ENCODE measurements at places on chromosomes 11 and 22.
A peak's percentile ranks its signal among the peaks of the same experiment; 100 is the strongest.

DNA sequence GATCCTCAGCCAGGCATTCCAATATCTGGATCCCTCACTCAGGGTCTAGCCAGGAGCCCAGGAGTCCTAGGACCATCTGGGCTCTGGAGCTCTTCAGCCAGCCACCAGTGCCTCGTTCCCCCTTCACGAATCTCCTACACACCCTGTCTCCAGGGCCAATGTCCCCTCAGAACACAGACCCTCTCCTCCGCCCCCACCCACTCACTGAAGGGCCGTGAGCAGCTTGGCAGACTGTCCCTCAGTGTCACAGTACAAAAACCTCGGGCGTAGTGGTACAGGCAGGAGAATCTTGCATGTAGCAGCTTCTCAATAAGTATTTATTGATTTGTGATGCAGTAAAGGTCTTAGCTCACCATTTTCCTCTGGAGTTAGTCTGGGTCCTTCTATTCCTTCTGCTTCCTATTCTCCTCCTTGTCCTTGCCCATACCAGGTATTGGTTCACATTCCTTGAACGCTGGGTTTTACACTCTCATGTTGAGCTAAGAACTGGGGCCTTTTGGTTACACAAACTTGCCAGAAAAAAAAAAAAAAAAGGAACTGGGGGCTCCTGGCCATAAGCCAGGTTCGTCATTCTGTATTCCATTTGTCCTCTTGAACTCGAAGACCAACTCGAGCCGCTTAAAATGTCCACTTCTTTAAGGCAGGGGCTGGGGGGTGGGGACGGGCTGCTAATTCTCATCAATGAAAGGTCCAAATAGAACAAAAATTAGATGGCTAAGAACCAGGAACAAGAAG is 2.3 kb downstream of the CXCR5 start:
- no peak for DNase-seq

GRCh38 chr11:44304091-44305025 is 5.6 kb downstream of the ALX4 start:
- no peak for DNase-seq

GRCh38 chr22:20887375-20887774 is 28.6 kb downstream of the SNAP29 start:
- DNase-seq: no peak

- no peak for DNase-seq
Observed at GRCh38 chr11:21485006-21485405, 707.9 kb upstream of the ANO5 start.

DNA sequence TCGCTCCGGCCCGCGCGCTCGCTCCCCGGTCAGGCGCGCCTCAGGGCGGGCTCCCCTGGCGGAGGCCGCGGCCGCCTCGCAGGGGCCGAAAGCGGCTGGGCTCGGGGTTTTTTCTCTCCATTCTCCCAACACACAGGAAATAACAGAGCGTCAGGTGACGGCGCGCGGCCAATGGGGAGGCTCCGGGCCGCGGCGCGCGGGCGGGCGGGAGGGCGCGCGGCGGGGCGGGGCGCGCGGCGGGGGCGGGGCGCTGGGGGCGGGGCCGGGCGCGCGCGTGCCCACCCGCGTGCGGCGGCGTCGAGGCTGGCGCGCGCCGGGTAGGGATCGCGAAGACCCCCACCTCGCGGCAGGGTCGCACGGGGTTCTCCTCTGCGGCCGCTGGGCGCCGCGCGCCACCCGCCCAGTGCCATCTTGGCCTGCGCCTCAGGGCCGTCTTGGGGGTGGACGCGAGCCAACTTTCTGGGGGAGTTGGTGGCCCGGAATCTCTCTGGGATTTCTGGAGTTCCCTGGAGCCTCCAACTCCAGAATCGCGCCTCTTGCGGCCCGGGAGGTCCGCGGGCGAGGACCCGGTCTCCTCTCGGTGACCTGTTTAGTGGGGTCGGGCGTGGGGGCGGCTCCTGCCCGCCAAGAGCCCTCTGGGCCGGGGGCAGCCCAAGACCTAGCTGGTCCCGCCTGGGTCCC is at the start of gene TCF20:
Gene TCF20 (minus strand): TSS at position 144 of the 681 bp plus-strand sequence. CDS start 55,348 bp downstream, outside the sequence.
- DNase-seq: peak; percentile 75

DNA sequence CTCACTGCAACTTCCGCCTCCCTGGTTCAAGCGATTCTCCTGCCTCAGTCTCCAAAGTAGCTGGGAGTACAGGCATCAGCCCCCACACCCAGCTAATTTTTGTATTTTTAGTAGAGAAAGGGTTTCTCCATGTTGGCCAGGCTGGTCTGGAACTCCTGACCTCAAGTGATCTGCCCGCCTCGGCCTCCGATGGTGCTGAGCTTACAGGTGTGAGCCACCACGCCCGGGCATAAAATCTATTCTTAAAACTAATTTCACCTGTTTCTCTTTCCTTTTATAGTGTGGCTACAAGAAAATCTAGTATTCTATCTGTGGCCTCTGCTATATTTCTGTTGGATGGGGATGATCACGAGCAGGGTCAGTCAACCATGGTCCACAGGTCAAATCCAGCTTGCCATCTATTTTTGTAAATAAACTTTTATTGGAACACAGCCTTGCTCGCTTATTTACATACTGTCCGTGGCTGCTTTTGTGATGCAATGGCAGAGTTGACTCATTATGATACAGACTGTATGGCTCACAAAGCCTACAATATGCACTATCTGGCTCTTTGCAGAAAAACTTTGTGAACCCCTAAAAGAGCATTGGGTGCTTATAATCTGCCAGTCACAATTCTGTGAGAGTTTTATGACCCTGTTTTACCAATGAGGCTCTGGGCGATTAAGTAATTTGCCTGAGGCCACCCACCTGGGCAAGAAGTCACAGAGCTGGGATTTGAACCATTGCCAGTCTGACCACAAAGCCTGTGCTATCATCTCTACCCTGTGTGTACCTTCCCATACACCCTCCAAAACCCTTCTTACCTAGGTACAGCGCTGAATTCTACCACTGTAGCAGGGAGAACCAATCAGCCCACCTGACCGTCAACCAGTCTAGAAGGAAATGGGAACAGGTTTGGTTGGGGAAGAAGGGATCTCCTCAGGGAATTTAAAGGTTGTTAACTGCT is 28.3 kb downstream of the SLC1A2 start:
- DNase-seq: no peak

DNA sequence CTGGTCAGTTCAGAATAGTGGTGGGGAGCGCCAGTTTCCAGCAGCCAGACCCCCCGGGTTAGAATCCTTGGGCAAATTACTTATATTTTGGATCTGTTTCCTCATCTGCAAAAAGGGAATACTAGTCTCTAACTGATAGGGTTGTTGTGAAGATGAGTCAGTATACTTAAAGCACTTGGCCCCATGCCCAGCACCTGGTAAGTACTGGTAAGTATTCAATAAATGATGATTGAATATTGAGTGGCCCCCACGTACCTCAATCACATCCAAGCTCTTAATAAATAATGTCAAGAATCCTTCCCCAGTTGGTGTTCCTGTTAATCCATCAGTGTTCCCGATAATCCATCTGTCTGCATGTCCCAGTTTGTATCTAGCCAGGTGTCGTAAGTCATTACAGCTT is 12.1 kb downstream of the ACP2 start:
- peak; percentile 36 for DNase-seq

- DNase-seq: no peak
Observed at GRCh38 chr22:48594757-48595510, 1232.7 kb downstream of the BRD1 start.

DNA sequence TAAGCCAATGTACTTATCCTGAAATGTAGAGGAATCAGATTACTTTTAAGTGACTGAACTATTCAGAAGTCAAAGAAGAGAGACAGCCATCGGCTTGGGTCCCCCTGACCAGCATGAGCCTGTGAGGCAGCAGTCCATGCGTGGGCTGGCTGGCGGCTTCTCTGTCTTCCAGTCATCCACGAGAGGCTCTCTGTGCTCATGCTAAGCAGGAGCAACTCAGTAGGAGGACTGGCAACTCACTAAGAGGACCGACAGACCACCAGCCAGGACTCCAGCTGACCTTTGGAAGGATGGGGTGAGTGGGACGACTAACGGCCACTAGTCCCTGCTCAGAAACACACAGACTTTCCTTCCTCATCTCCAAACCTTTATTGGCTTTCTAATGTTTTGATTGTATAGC is 43.6 kb downstream of the ARFGAP3 start:
- no peak for DNase-seq

DNA sequence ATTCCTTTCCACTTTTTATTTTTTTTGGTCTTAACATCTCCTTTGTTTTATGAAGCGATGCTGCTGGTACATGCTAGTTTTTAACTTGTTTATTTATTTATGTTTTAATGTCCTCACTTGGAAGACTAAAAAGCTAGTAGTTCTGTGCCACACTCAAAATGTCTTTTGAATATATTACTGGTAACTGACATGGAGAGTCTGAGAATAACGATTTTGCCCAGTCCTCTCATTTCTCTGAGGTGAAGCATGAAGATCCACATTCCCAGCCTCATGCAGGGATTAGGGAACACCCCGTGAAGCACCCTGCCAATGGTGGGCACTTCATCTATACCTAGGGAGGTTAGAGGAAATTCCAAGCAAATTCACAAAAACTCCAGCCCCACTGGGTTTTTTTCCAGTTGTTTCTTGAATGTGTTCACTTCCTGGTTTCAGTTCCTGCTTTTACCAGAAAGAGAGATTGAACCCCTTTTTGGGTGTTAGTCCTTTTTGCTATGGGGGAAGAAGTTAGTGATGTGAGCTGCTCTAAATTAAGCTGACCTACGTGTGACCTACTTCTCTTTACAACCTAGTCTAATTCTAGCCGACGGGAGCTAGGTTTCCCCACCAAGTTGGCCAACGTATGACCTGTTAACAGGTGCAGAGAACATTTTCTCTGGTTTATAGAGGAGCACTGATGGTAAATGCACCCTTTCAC is 106.1 kb downstream of the SLC1A2 start:
- no peak for DNase-seq

- DNase-seq: peak; percentile 71
Observed at GRCh38 chr11:13772223-13773046, 104.0 kb downstream of the FAR1 start.

GRCh38 chr11:116118138-116118470 is 613.9 kb upstream of the CADM1 start:
- no peak for DNase-seq

DNA sequence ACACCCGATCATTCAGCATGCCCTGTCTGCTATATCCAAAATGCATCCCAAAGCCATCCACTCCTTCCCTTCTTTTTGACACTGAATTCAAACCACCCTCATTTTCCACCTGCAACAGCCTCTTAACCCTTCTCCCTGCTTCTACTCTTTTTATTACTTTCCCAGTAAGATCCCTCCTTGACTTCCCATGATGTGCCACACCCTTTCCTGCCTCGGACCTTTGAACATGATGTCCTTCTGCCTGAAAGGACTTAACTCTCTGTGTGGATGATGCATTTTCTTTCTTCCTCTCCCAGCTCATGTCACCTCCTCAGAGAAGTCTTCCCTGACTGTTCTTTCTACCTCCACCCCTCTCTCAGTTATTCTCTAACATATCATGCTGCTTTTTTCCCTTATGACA is 36.5 kb downstream of the HTR3A start:
- no peak for DNase-seq

DNA sequence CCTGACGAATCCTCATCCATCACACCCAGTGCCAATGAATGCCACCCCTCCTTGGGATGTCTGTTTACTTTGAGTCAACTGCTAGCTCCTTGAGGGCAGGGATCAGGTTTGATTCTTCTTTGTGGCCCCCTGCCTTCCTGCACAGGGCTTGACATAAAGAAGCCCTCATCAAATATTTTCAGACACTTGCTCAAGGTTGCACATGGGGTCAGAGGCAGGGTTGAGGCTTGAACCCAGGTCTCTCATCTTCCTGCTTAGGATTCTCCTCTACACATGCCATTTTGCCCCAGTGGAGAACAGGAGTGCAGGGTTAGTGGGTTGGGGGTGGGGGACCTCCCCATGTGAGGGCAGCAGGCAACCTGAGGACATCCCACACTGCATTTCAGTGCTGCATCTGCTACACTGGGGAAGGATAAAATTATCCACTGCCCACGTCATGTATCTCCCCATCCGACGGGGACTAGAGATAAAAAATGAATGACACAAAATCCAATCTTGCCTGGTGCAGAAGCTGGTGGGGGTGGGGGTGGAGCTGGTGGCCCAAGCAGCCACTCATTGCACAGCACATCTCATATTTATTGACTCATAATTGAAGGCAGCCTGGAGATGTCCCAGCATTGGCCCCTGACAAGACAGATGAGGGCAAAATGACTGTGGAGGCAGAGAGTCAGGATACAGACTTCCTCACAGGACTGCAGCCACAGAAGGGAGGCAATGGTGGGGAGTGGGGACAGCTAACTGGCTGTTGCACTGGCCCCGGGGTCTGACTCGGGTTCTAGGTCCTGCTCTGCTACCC is 41.3 kb downstream of the NEU3 start:
- DNase-seq: no peak

DNA sequence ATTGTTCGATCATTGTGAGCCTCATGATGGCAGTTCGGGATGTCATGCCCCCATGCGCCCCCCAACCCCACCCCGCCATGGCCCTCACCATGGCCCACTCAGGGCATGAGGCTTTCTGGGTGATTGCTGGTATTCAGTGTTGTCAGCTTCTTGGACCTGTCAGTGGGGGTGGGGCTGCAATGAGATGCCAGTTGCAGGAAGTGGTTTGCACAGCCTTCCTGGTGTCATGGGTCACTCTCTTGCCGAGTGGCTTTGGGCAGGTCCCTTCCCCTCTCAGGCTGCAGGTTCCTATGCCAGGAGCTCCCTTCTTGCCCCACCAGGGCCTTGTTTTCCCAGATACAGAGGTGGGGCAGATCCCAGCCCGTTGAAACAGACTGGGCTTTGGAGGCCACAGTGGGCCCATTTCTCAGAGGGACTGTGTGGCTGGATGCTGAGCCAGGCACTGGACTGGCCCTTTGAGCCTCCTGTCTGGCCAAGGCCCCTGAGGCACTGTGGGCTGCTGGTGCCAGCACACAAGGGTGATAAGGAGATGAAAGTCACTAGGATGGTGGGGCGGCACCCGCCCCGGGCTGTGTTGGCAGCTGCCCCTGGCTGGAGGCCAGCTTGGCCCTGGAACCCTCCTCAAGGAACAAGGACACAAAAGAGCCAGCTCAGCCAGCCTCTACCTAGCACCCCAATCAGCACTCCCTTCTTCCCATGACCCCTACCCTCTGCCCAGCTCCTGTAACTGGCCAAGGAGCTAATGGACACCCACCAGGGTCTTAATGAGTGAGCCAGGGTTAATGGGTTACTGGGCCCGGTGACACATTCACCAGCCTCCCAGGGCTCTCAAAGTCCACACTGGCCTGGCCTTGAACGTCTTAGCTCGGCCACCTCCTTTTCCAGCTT is 1.5 kb upstream of the GGT1 start:
- DNase-seq: no peak

DNA sequence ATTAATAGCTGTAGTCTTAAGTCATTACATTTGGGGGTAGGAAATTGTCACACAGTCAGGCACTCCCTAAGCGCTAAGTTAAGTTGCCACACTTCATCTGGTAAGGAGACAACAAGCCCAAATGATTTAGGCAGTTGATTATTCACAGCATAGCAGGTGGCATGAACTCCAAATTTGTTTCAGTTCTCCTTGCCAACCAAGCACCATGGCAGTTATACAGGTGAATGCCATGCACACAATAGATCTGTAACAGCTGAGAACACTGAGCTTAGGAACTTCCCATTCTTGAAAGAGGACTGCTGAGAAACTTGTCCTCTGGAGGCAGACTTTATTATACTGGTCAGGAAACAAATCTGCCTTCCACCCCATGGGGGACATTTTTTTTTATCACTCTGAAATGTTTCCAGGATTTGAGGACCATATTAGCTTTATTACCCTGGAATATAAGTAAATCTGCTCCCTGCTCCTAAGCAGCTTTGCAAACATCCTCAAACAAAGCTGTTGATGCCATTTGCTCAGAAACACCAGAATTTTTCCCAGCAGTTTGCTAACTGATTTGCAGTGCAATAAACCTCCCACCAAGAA is 5.1 kb upstream of the INTS4 start:
- DNase-seq: no peak

GRCh38 chr11:405954-406795 is 8.6 kb downstream of the SIGIRR start:
- no peak for DNase-seq

- peak; percentile 77 for DNase-seq
Observed at GRCh38 chr11:8283465-8284230, 20.0 kb upstream of the LMO1 start.

Data from NCI-H2171 treated with DMSO at 0.1 percent for 48 hours (cell line).